Activated naive CD4-positive, alpha-beta T cell treated with anti-CD3 and anti-CD28 coated beads, Interleukin-2, amount 50 U/mL, for 16 hours (primary cell): ENCODE measurements at places on chromosomes 4 and X.

DNA sequence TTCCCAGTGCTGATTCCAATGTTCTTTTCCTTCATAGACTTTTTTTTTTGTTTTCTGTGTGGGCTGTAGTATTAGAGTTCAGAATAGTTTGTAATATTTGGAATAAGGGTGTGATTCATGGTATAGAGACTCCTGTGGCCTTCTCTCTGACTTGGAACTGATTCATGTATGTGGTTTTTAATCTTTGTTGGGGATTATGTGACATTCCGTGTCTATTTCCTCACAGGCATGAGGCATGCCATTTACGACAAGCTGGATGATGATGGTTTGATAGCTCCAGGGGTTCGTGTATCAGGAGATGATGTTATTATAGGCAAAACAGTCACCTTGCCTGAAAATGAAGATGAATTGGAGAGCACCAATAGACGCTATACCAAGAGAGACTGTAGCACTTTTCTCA lies 44.4 kb downstream of the POLR2B start:
- no peak for DNase-seq

DNA sequence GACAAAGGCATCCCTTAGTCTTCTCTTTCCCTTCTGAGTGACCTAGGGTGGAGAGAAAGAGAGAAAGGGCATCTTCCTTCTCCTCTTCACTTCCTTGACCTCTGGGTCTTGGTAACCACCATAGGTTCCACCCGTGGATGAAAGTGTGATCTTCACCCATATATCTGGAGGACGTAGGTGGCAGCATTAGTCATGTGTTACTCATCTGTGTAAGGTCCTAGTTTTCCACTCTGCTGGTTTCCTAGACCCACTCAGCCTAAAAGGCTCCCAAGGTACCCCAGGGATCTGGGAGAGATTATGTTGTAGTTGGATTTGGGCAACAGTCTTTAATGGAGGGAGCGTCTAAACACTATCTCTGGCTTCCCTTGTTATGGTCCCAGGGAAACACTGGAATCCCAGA lies 45.5 kb upstream of the RAB9B start:
- no peak for DNase-seq

GRCh38 chr4:121957266-121957665 lies 5.4 kb upstream of the TRPC3 start:
- no peak for DNase-seq

GRCh38 chrX:12080265-12080664 lies 58.0 kb upstream of the FRMPD4 start:
- no peak for DNase-seq

GRCh38 chr4:4574052-4574451 lies 32.2 kb upstream of the STX18 start:
- DNase-seq, result no peak

DNA sequence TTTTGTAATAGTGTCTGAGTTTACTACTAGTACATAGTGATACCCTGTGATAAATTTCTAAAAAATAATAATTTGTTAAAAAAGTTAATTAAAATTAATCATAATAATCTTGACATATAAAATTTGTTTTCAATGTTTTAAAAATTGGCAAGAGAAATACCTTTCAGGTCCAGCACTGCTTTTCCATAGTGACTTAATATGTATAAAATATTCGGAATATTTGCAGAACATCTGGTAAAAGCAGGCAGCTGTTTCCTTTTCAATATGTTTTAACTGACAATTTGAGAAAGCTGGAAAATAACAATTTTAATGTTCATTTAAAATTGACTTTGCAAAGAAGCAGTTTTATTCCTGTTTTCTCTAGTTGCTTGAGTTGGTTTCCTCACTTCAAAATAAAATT lies 17.6 kb upstream of the GK2 start:
- DNase-seq, result no peak

- DNase-seq, result no peak
Observed at GRCh38 chr4:11197631-11198341, 230.9 kb downstream of the HS3ST1 start.

- no peak for DNase-seq
Observed at GRCh38 chrX:70338290-70338689, 48.4 kb downstream of the KIF4A start.

DNA sequence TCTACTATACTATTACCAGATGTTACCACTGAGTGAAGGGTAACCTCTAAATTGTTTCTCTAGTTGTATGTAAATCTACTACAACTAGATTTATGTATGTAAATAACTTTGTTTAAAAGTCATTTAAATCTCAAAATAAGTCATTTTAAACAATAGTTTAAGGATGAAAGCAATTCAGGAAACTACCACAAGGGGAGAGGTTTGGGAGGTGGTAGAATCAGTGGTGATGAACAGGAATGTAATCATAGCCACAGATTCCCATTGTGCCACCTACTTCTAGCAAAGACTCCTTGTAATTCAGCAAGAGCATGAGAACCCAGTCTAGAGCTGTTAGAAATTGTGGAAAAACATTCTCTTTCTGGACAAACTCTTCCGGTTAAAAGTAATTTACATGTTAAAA lies 234.6 kb downstream of the SLC7A11 start:
- no peak for DNase-seq

DNA sequence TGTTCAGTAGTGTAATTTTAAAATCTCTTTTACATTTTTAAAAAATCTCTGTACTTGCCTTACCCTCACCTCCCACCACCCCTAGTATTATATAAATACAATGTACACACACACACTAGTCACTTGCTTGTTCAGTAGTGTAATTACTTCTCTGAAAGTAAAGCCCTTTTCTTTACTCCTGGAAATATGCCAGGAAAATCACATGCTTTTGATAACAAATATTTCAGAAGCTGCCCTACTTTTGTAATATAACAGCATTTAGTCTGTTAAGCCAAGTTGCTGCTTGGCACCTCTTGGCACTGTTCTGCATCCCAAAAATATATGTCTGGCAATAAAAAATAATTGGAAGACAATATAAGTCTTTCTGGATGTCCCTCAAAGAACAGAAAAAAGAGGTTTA lies 172.8 kb upstream of the APOOL start:
- DNase-seq, result no peak

- DNase-seq, result no peak
Observed at GRCh38 chr4:180150818-180151217, 2092.4 kb upstream of the TENM3 start.

- no peak for DNase-seq
Observed at GRCh38 chr4:81635739-81636138, 164.0 kb upstream of the RASGEF1B start.

- DNase-seq, result no peak
Observed at GRCh38 chr4:174222266-174222872, 61.1 kb downstream of the FBXO8 start.

- DNase-seq, result no peak
Observed at GRCh38 chr4:148447681-148448080, 5.5 kb upstream of the NR3C2 start.

DNA sequence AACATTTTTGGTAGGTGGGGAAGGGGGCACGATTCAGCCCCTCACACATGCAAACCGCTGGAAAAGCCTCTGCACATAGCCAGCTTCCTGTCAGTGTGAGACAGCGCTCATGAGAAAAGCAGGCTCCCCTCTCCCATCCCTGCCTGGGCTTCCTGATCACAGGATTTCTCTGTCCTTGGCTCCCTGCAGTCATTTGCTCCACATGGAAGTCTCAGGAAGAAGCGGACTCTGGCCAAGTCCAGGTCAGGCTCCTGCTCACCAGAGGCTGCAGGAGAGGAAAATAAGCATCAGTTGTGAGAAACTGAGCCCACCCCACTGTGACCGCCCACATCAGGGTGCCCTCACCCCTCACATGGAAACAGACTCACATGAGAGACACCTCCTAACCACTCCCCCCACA lies 664.3 kb upstream of the TENM3 start:
- no peak for DNase-seq

GRCh38 chr4:74473155-74473811 lies 28.3 kb downstream of the AREG start:
- DNase-seq, result no peak

DNA sequence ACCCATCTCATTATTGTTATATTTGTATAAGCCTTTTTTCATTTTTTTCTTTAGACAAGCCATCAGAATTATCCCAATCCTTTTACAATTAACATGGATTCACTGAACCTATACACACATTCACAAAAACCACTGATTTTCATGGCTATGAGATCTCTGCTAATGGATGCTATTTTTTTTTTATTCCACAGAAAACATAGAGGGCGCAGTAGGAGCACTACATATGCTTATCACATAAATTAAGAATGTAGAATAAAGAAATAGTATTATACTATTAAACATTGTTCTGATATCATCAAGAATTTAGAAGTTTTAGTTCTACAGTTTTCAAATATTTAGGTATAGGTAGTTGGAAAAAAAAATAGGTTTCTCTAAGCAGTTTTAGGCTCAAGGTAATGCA lies 1477.4 kb downstream of the ARAP2 start:
- DNase-seq, result no peak

DNA sequence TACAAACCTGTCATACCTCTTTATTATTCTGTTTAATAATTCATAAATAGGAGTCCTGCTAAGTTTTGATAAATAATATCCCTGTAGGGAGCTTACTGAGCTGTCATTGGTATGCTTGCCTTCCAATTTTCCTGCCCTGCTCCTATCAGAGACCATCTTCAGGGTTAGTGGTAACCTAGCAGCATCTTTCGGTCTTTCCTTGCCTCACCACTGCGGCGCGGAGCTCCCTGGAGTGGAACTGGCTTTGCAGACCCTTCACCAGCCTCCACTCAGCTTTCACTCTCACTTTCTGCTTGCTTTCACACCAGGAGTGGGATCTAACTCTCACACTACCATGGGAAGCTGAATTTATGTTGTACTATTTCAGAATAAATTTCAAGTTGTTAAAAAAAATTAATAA lies 481.7 kb upstream of the ATOH1 start:
- no peak for DNase-seq

- DNase-seq, result peak; percentile 45
Observed at GRCh38 chrX:153469811-153470410, 465 bp downstream of the HAUS7 start.

- no peak for DNase-seq
Observed at GRCh38 chr4:161629694-161630441, 533.9 kb downstream of the FSTL5 start.

- DNase-seq, result no peak
Observed at GRCh38 chrX:53678667-53679066, 7.9 kb downstream of the HUWE1 start.

- DNase-seq, result no peak
Observed at GRCh38 chrX:149870840-149871239, 10.1 kb upstream of the MAGEA8 start.

DNA sequence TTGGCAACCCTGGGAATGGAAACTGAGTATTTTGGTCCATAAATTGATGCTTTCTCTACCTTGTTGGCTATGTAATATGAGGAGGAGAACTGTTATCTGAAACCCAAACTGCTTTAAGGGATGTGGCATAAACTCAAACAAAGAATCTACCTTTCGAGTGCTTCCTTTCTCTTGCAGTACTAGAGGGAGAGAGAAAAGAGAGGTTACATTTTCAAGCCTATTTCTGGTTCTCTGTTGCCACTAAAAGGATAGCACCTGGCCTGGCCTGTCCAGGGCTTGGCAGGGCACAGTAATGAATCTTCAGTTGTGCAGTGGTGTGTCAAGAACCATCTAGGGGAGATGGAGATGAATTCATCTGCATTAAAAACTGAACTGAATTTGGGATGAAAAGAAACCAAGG lies 308.6 kb downstream of the PTTG2 start:
- DNase-seq, result no peak

DNA sequence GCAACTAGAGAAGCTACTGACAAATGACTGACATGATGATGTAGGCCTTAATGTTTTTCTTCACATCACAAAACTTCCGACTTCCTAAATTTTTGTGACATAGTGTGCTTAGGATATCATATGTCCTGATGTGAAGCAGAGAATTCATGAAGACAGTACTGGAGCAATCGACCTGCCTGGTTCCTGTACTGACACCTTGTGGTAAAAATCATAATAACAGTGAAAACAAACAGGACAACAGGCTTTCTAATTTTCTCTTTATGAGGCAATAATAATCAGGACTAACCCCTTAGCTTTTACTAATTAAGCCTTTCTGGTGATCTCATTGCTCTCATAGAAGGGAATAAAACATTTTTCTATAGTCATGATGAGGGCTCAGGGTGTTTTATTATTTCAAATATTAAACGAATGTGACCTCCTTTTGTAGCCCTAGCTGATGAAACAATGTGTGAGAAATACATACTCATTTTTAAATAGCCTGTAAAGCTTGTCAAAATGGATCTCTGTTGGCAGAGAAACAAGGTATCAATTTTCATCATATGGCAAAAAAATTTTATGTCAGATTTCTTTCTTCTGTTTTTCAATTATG lies 158.4 kb downstream of the TENT5D start:
- no peak for DNase-seq

GRCh38 chr4:145909281-145909715 lies 29.3 kb downstream of the ZNF827 start:
- DNase-seq, result no peak

- DNase-seq, result no peak
Observed at GRCh38 chrX:136039968-136040367, 54.7 kb downstream of the SLC9A6 start.

DNA sequence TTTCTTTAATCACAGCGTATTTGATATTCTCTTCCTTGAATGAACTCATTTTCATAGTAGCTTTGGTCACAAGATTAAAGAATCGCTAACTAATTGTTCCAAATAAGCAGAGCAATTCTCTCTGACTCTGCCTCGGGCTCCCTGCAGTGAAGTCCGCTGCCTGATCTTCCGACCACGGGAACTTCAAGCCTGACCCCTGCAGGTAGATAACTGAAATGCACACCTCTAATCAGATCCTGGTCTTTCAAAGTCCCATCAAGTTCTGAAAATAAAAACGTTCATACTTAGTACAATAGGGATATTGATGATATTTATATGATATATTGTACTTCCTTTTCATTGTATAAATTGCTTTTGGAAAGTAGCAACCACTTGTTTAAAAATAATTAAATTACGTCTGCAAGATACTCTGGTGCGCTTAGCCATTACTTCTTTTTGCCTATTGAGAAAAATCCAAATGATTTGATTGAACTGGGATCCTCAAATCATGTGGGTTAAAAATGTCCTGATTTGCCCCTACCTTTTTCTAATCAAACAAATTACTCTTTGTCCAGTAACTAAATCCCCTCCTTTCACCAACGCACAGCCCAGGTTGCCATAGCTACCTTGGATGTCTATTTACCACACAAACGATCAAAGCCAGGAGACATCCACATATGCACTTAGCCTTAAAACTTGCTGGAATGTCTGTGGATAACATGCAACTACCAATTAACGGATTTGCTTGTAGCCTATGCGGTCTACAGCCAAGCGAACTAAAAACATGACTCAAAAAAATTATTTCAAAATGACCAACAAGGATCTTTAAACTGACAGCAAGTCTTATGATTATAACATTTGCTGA lies 4.2 kb downstream of the MID1 start:
- DNase-seq, result peak; percentile 10

- no peak for DNase-seq
Observed at GRCh38 chrX:2423282-2423681, 77.5 kb downstream of the DHRSX start.

DNA sequence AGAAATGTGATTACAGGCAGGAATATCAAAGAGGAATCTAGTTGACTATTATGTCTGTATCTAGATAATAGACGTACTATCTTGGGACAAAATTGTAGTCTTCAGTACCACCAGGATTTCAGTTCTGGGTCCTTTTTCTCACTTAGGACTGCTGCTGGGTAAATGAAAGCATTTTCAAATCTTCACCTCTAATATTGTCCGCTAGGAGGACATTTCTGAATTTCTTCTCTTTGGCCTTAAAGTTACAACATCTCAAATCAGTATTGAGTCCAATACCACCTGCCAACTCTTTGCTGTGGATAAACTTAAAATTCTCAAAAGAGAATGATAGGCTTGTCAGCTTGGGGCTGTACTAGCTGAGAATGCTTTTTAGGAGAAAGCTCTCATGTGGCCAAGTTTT lies 6.0 kb downstream of the FGF16 start:
- DNase-seq, result no peak

- DNase-seq, result peak; percentile 18
Observed at GRCh38 chrX:124086411-124086810, 124.9 kb downstream of the STAG2 start.
